ENCODE measurements at places on chromosomes 3 and 15. TPM values are rescaled to one million over a fixed set of nuclear protein-coding genes. Genes with fewer than 3 reads are reported as not detected.

TRIM71 gene
- 6.1 TPM for polyA plus RNA-seq

AP3B2 gene
- 3.4 TPM for polyA plus RNA-seq

FEZF2 gene
- polyA plus RNA-seq, result not detected

OR5H6 gene
- polyA plus RNA-seq, result not detected

GOLGA8Q gene
- 0.56 TPM for polyA plus RNA-seq

KBTBD13 gene
- not detected for polyA plus RNA-seq

EIF4E3 gene
- polyA plus RNA-seq, result 14.9 TPM

APOD gene
- 9.1 TPM for polyA plus RNA-seq

CLSTN2 gene
- 2.0 TPM for polyA plus RNA-seq

TMEM266 gene
- 0.78 TPM for polyA plus RNA-seq

IL17RB gene
- 14.5 TPM for polyA plus RNA-seq

WNT7A gene
- not detected for polyA plus RNA-seq

P2RY13 gene
- polyA plus RNA-seq, result 1.1 TPM

GRCh38 chr3:157452097-157452496, 15.4 kb downstream of the PTX3 start:
- no peak for DNase-seq

DNA sequence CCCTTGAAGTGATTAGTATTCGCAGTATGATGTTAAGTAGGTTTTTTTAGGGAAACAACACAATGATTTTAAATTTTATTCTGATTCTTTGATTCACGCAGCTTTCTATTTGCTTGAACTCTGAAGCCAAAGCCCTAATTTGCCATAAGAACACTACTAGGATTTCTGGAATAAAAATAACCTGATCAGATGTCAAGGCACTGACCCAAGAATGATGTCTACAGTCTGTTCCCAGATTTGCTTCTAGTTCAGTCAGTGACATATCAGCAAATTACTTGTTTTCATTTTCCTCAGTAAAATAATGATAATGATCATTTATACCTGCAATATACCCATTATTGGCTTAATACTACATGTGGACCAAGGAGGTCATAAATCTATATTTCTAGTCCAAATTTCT, 179.5 kb upstream of the EIF1B start:
- DNase-seq, result no peak

GRCh38 chr3:8996681-8997121, 33.4 kb upstream of the RAD18 start:
- no peak for DNase-seq

- no peak for DNase-seq
These were observed 24.0 kb upstream of the SPTSSB start for GRCh38 chr3:161395115-161396012.

DNA sequence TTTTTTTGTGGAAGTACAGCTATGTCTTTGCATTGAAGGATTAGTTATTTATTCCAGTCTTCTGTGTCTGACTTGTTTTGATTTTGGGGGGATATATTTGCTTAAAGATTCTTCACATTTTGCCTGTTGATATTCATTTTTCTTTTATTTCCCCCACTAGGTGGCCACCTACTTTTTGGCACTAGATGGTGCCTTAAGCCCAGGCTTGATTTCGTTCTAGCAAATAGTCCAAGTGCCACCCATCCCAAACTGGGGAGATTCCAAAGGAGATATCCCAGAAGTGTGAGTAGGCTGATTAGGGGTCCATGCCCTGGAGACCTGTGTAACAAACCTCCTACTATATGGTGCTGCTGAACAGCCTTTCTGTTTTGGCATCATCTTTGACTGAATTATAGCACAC, 80.0 kb upstream of the SPATA16 start:
- DNase-seq, result no peak

DNA sequence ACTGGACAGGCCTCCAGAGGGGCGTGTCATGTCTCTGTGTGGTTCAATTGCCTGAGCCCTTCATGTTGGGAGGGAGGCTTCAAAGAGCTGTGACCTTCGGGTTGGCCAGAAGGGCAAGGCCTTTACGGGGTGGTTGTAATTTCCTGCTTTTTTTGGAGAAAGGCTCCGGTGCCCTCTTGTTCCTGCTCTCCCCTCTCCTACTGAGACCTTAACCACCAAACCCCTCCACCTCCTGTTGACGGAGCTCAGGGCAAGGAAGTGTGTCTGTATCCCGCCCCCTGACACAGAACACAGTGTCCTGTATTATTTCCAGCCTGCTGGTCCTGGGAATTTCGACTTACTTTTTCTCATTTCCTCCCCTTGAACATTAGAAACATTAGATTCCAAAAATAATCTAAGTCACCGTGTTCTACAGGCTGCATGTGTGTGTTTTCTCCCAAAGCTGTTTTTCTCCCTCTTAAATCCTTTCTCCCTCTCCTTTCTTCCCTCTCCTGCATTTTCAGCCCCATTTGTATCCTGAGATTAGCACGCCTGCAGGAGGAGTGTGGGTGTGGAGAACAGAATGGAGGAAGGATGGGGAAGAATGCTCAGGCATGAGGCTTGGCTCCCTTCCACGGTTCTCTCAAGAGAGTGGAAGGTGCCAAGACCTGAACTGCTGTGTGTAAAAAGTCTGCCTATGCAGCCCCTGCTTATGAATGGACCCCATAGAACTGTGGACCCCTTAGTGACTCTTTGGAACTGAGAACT, 285.4 kb upstream of the ROPN1 start:
- DNase-seq, result no peak

- DNase-seq, result no peak
These were observed 50.6 kb downstream of the CMSS1 start for GRCh38 chr3:99868311-99868646.

- DNase-seq, result no peak
These were observed 123.9 kb upstream of the GRM7 start for GRCh38 chr3:6736836-6737629.

- DNase-seq, result no peak
These were observed 11.4 kb upstream of the PRR20G start for GRCh38 chr3:127299276-127299675.

DNA sequence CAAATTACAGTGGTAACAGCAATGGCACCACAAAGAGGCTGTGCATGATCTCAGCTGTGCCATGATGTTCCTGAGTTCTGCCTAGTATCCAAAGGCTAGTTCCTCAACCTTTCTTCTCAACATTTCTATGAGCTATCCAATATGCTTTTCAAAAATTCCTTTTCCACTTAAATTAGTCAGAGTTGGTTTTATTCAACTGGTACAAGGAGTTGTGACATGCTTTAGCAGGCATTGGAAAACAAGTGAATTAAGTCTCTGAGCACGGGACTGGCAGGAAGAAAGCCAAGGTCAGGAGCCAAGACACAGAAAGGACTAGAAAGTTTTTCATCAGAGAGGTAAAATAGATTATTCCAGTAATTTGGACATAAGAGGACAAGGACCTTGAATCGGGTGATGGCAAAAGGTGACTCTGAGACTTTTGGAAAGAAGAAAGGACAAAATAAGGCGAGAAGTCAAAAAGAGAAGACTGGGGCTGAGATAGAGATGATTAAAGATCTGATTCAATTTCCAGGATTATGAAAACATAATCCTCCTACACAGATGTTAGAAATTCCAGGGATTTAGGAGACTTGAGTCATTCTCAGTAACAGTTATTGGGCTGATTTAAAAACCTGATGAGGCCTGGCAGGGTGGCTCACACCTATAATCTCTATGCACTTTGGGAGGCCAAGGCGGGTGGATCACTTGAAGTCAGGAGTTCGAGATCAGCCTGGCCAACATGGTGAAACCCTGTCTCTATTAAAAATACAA, 36.1 kb downstream of the PBRM1 start:
- DNase-seq, result no peak

- DNase-seq, result no peak
These were observed 123.6 kb upstream of the PFN2 start for GRCh38 chr3:150094150-150094933.

DNA sequence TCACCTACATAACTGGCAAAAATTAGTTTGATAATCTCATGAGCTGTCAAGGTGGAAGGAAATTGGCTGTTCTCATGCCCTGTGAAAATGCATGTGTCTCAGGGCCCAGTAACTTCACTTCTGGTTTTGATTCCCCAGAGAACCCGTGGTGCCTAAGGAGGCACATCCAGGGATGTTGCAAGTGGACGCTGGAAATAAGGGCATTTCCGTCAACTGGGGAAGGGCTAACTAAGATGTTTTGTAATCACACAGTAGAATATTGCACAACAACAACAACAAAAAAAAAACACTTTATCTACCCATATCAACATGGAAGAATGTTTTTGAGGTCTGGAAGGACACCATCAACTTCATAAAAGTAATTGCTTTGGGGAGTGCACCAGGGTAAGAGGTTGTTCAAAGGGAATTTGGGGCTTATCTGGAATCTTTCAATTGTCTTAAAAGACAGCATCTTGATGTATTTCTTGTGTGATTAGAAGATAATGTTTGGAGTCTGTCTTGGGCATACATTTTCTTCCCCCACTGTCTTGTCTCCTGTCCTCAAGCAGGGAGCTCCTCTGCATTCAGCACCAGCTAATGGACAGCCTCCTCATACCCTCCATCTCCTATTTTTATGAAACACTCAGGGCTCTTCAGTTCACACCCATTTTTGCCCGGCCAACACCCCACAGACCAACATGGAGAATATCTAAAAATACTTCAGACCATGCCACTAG, 37.2 kb upstream of the PRR20G start:
- DNase-seq, result no peak

DNA sequence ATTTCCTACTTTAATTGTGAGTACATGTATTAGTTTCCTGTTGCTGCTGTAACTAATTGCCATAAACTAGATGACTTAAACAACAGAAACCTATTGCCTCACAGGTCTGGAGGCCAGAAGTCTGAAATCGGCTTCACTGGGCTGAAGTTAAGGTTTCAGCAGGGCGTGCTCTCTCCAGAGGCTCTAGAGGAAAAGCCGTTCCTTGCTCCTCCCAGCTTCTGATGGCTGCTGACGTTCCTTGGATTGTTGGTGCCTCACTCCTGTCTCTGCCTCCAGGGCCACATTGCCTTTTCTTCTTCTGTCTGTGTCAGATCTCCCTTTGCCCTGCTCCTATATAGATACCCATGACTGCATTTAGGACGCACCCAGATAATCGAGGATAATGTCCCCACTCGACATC, 80.9 kb downstream of the ARHGAP31 start:
- no peak for DNase-seq

DNA sequence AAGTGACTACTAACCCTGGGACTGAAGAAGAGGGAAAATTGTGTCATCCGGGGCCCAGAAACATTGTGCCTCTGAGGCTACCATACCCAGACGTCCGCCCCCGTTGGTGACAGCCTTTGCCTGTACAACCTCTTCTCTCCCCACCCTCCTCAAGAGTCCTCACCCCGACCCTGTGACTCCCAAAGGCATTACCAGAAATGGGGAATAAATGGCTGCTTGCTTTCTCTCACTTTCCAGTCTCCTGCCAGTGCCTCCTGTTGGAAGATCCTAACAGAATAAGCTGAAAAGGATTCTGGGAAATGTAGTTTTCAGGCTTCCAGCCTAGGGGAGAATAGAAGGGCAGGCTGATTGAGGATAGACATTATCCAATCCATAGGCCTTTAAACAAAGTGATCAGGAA, 30.8 kb upstream of the SLC25A36 start:
- no peak for DNase-seq

DNA sequence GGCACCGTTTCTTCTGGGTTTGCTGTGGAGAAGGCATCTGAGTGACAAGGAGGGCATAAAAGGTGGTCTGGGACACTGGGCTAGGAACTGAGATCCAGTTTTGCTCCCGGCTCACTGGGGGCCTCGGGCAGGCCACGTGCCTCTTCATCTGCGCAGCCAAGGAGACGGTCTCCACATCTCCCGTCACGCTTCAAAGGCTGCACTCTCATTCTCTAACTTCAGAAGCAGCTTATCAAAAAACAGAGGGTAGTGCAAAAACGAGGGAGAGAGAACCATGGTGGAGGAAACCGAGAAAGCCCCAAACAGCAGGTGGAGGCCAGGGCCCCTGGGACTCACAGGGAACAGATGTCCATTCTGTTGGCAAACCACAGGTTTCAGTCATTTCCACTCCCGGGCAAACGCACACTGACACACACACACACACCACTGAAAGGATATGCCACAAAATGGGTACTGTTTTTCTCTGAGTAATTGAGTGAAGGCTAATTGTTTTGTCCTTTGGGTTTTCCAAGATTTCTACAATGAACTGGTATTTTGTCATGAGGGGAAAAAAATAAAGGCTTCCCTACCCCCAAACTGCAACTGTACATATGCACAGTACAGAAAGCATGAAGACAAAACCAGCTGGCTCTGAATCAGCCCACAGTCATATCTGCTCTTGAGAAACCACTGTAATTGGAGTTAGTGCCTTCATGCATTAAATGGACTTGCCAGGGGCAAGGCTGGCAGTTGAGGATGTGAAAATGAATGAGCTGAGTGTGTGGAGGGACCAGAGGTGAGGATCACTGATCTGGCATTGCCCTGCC, 71.9 kb downstream of the MGLL start:
- no peak for DNase-seq

DNA sequence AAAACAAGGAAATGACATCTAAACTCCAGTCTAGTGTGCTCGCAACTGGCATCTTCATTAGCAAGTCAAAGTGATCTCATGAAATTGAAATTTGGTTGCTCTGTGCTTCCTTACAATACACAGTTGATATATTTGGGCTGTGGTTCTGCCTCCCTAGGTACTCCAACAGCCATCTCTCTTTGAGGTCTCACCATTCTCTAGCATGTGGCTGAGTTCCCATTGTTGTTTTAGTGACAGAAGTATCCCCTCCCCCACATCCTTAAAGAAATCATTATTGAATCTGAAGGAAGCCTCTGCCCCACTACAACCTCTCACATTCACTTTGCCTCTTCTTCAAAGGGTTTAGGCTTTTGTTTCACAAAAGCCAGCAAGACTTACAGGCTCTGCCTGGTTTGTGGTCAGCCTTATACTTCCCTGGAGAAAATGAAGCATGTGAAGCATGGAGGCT, 516.5 kb downstream of the NLGN1 start:
- DNase-seq, result no peak

GRCh38 chr3:71031181-71031580, 552.3 kb downstream of the FOXP1 start:
- DNase-seq, result no peak

- DNase-seq, result no peak
These were observed 125.0 kb downstream of the ZNF280D start for GRCh38 chr15:56608140-56608778.

- no peak for DNase-seq
These were observed 353.9 kb downstream of the CHL1 start for GRCh38 chr3:550471-550870.

DNA sequence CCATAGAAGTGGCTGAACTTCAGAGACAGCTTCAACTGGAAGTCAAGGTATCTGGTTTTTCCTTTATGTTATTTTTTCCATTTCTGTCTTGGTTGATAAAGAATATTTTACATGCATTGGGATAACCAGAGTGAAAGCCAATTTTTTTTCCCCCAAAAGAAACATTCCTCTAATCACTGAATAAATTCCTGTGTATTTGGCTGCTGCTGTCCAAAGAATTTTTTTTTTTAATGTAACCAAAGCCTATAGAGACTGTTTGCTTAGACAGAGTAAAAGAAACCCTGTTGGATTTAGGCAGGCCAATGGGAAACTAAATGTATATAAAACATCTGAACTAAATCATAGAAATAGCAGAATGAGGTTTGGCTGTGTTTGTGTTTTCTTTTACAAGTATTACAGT, 75.2 kb downstream of the CGNL1 start:
- no peak for DNase-seq
